Activated naive CD4-positive, alpha-beta T cell (primary cell): ENCODE measurements at places on chromosomes 11 and 22.

DNA sequence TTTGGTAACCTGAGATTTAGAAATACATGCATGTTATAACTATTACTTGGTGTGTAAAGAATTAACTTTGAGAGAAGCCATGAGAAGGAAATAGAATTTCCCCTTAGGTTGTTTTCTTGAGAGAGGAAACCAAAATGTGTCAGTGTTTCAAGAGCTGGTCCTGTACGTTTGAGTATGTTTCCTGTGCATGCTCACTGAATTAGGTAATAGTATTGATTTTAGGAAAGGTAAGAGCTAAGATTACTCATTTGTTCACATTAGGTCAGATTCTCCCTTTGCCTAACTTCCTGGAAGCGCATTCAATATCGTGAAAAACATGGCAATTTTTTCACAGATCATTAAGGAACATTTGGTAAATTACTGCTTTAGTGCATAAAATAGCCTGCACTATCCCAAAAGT, 49.3 kb upstream of the RDX start:
- no peak for DNase-seq

- DNase-seq: no peak
Observed at GRCh38 chr22:29218758-29219408, 13.2 kb downstream of the EMID1 start.

- DNase-seq: no peak
Observed at GRCh38 chr11:78310500-78310909, 107.1 kb downstream of the GAB2 start.

DNA sequence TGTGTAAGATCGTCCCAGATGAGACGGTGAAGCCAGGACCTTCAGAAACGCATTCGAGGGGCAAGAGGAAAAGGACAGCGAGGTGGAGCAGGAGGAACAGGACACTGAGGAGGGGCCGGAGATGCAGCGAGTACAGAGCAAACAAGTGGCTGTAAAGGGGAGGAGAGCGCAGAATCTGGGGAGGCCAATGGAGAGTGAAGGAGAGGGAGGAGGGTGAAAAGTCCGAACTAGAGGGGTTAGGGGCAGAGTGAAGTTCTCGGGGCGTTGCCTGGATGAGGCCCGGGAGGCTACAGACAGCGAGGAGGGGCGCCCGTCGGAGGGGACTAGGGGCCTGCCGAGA, 8.8 kb upstream of the PPIL2 start:
- no peak for DNase-seq

DNA sequence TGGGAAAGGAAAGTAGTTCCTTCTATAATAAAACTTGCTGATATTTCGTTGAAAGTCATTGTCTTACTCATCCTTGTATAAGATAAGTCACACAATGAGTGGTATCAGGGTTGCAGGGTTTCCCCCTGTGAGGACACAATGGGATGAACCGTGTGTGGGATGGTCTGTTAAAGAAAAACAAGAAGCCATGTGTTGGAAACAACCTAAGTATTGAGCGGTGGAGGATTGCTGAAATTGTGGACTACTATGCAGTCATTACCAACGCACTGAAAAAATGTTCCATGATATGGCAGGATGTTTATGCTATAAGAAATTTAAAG, 28.6 kb downstream of the PTPRJ start:
- no peak for DNase-seq

DNA sequence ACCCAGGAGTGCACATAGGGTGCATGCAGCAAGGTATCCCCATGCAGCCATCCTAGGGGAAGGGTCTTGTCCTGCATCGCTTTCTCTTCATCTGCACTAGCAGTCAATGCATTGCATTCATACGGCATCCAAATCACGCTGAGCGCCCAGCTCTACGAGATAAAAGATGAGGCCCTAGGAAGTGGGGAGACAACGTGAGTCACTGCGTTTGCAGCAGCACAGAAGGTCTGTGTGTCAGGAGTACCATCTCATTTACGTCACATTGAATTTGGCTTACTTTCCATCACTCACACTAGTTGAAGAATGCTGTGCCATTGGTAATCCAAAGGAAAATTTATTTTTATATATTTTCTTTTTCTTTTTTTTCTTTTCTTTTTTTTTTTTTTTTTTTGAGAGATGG, 2.5 kb upstream of the ST14 start:
- no peak for DNase-seq

DNA sequence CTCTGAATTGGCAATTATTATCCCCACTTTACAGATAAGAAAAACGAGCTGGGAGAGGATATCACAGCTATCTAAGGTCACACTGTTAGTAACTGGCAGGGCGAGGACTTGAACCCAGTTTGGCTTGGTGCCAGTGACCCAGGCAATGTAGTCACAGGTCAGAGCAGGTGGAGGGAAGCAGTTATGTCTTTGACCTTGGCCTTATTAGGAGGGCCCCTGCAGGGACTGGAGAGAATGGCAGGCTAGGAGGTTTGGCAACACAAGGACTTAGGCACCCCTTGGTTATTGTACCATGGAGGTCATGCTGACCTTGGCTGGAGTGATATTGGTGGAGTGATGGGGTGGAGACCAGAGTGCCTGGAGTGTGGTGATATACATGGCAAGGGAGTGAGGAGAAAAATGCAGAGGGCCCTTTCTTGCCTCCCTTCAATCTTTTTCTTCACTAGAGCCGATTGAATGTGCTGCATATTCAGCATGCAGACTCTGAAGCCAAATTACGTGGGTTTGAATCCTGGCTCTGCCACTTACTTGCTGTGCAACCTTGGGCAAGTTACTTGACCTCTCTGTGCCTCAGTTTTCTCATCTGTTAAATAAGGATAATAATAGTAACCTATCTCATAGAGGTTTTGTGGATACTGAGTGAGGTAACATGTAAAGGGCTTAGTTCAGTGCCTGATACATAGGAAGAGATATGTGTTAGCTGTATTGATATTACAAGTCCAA, 92.7 kb upstream of the TBCEL start:
- no peak for DNase-seq

DNA sequence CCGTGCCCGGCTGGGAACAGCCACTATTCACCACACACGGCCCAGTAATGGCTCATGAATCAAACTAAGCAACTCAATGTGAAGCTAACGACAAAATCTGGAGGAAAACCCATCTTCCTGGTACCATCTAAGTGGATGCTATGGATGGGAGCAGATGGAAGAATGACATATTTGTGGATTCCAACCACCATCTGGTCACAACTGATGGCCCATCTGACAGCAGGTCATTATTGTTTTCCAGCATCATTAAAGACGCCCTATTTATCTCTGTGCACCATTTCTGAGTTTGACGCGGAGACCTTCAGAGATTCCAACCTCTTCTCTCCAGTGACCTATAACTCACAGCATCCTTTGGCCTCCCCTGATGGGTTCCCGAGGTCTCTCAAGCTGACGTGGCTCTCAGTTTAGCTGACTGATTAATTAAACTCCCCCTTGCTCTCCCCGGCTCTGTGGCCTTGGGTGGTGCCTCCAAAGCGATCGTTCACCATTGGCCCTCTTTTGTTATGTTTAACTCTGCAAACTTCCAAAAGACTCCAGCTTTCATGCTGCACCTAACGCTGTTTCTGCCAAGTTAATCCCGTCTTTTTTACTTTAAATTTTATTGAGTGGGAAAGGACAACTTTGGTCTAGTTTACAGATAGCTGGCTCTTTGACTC, 1514.4 kb downstream of the BRD1 start:
- DNase-seq: no peak
